ENCODE measurements at places on chromosomes 7 and 10.

DNA sequence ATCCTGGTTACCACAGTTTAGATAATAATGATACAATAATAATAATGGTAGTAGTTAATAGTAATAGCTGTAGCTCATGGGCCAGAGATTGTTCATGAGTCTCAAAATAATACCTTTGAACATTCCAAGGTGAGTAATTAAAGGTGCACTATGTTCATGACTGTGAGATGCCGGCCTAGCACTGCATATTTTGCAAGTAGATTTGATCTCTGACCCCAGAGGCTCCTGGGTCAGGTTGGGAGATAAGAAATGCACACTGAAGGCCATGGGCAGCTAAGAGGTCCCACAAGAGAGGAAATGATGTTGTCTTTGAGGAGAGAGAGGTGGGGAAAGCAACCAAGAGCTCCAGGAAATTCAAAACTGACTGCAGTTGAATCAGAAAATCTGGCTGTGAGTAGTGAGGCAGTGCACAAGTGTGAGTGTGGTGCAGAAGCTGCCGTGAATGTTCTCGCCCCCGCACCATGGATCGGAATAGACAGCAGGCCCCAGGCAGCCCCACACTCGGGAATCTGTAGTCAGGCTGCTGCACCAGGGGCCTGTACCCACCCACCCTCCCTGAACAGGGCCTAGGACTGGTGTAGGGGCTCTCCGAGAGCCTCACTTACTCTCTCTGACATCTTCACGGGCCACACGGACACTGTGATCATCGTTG is 11.9 kb downstream of the CPXM2 start:
- no peak for DNase-seq

DNA sequence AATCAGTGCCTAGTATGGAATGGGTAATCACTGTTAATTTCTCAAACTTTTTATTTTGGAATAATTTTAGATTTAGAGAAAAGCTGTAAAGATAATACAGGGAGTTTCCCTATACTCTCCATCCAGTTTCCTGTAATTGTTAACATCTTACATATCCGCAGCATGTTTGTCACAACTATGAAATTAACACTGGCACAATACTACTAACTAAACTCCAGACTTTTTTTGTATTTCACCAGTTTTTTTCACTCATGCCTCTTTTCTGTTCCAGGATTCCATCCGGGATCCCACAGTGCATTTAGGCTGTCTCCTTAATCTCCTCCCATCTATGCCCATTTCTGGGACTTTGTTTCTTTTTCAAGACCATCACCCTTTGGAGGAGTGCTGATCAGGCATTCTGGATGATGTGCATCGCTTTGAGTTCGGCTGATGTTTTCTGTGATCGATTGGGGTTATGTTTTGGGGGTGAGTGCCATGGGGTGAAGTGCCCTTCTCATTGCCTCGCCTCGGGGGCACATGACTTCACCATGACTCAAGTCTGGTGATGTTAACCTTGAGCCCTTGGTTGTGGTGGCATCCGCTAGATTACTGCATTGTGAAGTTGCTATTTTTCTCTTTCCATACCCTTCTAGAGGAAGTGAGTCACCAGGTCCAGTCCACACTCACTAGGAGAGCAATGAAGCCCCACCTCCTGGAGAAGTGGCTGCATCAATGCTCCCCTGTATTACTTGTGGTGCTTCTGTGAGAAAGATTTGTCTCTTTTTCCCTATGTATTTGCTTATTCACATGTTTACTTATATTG is 43.9 kb upstream of the GRB10 start:
- DNase-seq, result no peak

- DNase-seq, result no peak
Observed at GRCh38 chr7:149020483-149020882, 7.8 kb downstream of the PDIA4 start.

GRCh38 chr10:93773120-93773519 is 15.4 kb downstream of the LGI1 start:
- DNase-seq, result peak; percentile 54

DNA sequence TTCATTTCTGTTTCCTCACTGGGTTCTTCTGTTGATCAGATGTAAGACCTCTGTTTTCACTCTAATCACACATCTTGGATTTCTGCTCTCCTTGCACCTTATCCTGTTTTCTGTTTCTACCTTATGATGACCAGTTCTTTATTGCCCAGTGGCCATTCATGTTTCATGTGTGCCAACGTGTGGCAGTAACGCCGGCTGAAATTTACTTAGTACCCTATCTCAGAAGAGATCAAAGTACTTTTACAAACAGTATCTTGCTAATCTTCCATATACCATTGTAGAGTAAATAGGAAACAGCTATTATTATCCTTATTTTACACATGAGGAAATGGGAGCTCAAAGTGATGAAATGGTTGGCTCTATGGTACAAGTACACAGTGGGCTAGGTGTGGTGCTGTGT is 74.0 kb downstream of the GATA3 start:
- no peak for DNase-seq

DNA sequence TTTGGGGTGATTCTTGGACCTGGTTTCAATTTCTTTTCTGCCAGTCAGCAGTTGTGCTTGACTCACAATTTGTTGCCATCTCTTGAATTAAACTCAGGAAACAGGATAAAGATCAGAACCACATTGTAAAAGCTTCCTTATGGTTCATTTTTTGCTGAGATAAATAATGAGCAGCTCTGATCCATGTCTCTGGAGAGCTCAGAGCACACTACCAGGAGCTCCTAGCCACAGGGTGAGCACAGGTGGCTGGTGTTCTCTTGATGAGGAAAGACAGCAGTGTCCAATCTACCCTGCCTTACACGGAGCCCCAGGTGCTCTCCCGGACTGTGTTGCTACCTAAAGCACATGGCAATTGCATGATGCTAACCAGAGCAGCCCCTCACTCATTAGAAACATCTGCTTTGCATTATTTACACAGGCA is 17.2 kb upstream of the FAM170B start:
- no peak for DNase-seq

- DNase-seq, result peak; percentile 73
Observed at GRCh38 chr7:101564778-101565211, 64.3 kb downstream of the MYL10 start.

DNA sequence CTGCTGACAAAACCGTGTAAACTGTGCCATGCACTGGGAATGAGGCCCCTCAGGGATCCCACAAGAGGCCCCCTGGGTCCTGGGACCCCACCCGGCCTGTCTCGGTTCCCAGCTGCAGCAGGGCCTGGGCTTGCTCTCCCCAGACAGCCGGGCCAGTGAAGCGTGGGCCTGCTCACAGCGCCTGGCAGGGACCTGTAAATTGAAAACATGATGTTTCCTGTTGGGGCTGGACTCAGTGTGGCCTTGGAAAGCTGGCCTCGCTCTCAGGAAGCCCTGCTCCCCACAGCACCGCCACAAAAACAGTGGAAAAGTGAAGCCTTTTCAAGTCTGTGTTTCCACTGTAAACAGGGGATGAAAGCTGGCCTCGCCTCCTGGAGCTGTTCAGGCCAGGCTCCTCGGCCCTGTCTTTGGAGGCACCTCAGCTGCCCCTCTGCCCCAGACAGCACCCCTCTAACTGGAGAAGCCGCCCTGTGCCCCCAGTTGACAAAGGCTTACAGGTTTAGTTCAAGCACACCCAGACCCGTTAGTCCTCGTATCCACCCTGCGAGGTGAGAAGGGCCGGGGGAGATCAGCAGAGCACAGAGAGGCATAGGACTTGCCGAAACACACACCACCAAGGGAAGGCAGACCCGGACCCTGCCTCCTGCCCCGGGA is 108.3 kb downstream of the ZMIZ1 start:
- no peak for DNase-seq

- no peak for DNase-seq
Observed at GRCh38 chr7:50653981-50654425, 88.8 kb upstream of the DDC start.

DNA sequence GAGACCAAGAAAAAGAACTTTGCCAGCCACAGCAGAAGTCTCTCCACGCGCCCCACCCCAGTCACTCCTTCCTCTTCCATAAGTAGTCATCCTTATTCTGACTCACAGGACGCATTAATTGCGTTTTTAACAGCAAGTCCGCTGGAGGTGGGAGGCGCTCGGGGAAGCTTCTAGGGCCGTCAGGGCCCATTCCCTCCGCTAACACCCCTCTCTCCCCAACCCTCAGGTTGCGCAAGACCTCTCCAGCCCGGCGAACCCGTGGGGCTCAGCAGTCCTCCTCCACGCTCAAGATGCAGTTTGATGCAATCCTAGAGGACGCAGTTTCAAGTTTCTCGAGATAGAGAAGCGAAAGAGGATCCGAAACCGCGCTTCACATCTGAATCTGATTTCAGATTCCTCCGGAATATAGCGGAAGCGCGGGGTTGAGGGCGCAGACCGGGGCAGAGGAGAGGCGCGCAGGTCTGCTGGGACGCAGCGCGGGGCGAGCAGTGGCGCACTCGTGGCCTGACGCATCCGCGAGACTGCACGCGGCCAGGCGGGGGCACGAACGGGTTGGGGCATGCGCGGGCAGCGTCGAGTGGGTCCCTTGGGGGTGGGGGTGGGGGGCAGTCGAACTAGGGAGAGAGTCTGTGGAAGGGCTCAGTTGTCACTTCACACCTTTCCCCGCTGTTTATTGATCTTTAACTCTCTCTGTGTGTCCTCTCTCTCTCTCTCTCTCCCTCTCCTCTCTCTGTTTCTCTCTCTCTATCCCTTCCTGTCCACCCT is 37.8 kb upstream of the PSAP start:
- peak; percentile 72 for DNase-seq

DNA sequence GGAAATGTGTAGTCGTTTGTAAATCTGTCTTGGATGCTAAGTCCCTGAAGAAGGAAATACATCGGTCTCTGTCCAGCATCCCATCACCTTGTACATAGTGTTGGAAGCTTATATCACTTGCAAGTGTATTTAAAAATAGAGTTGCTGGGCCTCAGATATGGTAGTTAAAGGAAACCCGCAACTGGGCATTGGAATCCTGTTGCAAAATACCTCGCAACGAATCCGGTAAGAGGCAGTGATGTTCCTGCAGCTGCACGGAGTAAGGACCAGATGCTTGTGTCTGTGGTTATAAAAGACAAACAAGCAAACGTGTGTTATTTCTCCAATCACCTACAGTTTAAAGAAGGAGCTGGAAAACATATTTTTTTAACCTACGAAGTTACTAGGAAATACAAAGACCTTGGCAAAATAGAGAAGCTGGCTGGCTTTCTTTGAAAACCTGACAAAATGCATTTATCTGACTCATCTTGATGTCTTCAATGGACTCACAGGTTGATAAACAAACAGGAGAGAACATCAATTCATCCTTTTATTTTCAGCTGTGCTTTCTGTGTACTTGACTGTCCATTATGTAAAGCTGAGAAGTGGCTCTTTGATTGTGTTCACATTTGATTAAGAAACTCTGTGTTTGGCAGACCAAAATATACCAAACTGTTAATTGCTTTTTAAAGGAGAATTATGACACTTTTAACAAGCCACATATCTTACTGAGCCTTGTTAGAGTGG is 326.4 kb downstream of the SFMBT2 start:
- no peak for DNase-seq

- no peak for DNase-seq
Observed at GRCh38 chr10:51124852-51125251, 50.6 kb downstream of the PRKG1 start.

All from NCI-H82 (cell line).